ENCODE measurements at places on chromosomes 2 and 18.

GRCh38 chr2:214676421-214677089, 132.9 kb downstream of the BARD1 start:
- no peak for DNase-seq

- DNase-seq, result no peak
Measured at GRCh38 chr2:198101688-198102087, 297.3 kb downstream of the PLCL1 start.

- DNase-seq, result no peak
Measured at GRCh38 chr2:171154348-171154747, 6.3 kb downstream of the TLK1 start.

GRCh38 chr18:79685281-79685680, 5.7 kb downstream of the CTDP1 start:
- DNase-seq, result no peak

GRCh38 chr18:21700528-21701075, 4.0 kb downstream of the ABHD3 start:
- no peak for DNase-seq

DNA sequence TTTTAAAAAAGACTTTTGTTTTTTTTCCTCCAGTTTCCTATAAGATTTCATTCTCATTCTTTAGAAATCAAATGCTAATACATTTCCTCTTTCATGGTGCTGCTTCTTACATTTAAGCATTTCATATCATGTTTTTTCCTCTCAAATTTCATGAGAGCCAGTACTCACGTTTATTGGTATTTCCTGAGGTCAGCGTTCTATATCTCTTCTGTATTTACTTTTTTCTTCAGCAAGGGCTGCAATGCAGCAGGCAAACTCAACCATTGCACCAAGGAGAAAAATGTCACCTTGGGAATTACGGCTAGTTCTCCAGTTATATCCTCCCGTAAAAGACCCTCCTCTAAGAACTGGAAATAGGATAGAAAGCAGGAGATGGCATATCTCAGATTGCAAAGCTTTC, 32.4 kb downstream of the UPP2 start:
- no peak for DNase-seq

DNA sequence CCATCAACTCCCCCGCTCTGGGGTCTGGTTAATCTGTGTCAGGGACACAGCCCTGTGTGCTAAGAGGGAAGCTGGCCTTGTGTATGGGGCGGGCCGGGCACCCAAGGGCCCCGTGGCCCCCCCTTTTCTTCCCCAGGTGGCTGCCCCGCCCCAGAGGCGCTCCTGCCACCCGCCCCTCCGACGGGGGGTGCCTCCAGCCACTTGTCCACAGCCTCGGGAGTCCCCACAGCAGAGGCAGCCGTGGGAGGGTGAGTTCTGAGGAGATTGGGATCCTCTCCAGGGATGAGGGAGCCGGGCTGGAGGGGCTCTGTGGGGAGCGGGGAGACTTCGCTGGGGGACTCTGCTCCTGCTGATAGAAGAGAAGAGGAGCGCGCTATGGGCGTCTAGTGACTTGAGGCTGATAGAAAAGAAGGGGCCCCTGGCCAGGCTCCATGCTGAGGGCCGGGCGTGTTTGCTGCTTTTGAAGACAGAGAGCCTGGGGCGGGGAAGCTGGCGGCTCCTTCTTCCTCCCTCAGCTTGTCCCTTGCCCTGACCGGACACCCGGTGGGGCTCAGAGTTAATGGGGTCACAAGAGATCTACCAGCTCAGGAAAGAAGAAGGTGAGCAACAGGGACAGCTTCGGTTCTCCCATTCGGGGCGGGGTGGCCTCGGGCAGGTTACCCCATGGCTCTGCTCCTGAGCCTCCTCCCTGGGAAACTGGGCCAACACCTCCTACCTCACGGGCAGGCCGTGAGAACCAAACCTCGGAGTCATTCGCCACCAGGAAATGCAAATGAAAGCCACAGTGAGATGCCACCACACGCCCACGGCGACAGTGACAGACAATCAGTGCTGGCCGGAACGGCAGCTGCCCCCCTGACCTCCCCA, 89.4 kb upstream of the TAF1B start:
- no peak for DNase-seq

- no peak for DNase-seq
Measured at GRCh38 chr2:133422931-133423351, 145.3 kb downstream of the NCKAP5 start.

DNA sequence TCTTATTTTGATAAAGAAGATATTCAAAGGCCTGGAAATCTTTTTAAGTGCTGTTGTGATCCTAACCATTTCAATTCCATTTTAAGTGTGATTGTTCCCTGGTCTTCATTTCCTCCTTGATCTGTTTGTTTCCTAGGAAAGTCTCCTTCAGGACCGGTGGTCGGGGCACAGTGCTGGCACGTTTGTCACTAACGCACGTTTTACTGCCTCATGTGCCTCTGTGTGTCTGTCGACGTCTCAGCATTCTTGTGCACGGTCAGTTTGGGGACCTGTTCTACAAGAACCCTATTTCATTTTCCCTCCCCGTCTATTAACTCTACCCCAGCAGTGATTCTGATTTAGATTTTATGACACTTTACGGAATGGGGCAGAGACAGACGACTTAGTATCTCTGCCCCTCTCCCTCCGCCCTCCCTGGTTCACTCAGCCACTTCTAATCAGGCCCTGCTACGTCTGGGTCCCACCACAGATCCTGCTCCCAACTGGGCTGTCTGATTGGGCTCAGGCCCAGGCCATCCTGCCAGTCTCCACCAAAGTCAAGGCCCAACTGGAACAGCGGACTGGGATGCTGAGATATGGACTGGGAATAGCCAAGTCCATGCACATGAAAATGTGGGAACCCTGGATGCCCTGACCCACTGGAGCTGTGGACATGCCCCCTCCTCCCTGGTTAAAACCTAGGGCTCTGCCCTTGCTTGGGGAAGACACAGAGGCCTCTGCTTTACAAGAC, 95.6 kb downstream of the TWIST2 start:
- DNase-seq, result no peak

- DNase-seq, result no peak
Measured at GRCh38 chr18:27404855-27405254, 219.7 kb upstream of the CHST9 start.

- no peak for DNase-seq
Measured at GRCh38 chr2:237628247-237629187, 1.1 kb downstream of the LRRFIP1 start.

DNA sequence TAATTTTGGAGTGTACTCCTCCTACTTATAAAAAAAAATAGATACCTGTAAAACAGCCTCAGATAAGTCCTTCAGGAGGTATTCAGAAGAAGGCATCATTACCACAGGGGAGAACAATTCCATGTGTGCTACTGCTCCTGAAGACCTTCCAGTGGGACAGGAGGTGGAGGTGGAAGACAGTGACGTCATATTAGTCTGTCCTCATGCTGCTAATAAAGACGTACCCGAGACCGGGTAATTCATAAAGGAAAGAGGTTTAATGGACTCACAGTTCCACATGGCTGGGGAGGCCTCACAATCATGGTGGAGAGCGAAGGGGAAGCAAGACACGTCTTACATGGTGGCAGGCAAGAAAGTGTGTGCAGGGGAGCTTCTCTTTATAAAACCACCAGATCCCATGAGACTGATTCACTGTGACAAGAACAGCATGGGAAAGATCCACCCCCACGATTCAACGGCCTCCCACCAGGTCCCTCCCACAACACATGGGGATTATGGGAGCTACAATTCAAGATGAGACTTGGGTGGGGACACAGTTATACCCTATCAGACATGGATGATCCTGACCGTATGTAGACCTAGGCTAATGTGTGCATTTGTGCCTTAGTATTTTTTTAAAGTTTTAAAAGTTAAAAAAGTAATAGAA, 98.4 kb downstream of the NDUFA10 start:
- no peak for DNase-seq

DNA sequence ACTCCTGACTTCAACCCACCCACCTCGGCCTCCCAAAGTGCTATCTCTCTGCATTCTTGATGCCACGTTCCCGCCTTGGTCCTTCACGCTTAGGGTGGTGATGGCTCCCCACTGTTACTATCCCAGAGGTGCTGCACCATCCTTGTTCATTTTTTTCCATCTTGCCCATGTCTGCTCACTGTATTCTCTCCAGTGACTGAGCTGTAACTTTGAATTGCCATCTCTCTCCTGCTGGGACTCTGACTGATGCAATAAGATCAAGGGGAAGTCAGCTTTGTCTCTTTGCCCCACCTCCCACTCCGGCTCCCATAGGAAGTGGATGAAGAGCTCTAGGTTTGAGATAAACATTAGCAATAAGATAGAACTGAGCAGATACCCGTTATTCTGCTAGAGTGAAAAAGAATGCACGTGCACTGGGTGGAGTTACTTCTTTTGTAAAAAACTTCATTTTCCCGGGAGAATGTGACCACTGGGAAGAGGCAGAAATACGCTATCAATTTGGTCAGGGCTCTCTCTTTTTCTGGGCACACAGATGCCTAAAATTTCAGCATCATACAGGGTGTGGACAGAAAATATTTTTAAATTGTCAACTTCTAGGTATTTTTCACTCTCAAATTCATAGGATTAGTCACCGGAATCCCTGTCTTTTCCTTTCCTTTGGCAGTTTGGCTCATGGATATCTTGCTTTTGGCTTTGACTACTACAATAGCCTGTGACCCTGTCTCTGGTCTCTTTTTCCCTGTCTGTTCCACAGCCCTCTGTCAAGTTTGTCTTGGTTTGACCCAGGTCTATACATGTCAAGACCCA, 105.4 kb downstream of the POLR1A start:
- no peak for DNase-seq

GRCh38 chr2:167289651-167290410, 401.6 kb downstream of the XIRP2 start:
- DNase-seq, result no peak

DNA sequence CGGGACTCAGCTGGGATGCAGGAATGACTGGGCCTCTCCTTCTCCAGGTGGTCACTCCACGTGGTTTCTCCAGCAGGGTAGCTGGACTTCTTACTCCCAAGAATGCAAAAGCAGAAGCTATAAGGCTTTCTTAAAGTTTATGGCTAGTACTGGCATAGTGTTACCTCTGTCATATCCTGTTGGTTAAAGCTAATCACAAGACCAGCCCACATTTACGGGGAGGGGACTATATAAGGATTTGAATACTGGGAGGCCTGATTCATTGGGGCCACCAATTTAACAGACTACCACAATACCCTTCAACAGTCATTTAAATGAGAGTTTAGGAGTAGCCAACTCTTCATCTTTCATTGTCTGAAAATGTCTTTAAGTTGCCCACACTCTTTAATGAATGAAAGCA, 94.4 kb upstream of the TSPYL6 start:
- peak; percentile 14 for DNase-seq

DNA sequence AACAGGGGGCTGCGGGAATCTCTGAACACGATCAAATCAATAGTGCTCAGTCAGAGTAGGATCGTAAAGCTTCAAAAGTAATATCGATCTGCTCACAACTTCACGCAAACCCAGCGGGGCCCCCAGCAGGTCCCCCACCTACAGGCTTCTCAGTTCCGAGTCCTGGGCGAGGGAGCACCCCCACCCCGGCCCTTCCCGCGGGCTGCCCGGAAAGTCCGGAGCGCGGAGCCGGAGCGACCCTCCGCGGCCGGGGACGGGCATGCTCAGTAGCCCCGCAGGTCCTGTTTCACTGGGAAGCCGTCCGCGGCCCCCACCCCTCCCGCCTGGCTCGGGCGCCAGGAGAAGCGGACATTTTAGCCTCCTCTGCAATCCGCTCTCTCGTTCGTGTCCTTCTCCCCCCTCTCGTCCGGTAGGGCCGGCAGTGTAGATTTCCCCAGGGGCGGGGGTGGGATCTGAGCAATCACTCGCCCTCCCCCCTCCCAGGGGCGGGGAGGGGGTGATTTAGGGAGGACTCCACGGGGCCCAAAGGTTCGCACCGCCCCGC, 3.3 kb upstream of the SPRED2 start:
- DNase-seq, result peak; percentile 79

- no peak for DNase-seq
Measured at GRCh38 chr2:29236074-29236473, 120.9 kb downstream of the CLIP4 start.

DNA sequence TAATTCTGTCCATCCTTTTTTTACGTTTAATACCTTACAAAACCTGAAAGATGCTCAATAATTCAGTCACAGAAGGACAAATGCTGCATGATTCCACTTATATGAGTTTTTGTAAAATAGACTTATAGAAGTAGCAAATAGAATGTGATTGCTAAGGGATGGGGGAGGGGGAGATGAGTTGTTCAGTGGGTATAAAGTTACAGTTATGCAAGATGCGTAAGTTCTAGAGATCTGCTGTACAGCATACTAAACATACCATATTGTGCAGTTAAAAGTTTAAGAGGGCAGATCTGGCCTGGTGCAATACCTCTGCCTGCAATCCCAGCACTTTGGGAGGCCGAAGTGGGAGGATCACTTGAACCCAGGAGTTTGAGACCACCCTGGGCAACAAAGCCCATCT, 78.8 kb downstream of the TET3 start:
- DNase-seq, result no peak

DNA sequence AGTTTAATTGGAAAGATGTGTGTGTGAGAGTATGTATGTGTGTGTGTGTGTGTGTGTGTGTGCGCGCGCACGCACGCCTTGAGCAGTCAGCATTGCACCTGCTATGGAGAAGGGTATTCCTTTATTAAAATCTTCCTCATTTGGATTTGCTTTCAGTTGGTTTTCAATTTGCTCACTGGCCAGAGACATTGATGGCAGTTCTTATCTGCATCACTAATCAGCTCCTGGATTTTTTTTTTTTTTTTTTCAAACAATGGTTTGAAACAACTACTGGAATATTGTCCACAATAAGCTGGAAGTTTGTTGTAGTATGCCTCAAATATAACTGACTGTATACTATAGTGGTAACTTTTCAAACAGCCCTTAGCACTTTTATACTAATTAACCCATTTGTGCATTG, 48.0 kb downstream of the FEZ2 start:
- no peak for DNase-seq

DNA sequence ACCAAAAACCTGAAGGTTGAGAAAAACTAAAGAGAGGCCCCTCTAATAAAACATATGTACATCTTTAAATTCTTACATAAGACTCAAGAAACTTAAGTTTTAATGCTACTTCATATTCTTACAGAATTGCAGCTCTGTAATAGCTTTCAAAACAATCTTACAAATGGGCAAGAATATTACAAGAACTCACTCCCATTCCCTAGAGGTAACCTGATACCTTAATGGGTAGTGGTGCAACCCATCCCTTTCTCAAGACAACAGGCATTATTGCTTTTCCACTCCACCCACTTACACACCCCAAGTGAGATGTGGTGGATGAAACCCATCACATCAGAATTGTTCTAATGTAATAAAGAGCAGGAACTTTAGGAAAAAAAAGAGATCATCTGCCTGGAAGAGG, 103.7 kb downstream of the RBMS1 start:
- no peak for DNase-seq

DNA sequence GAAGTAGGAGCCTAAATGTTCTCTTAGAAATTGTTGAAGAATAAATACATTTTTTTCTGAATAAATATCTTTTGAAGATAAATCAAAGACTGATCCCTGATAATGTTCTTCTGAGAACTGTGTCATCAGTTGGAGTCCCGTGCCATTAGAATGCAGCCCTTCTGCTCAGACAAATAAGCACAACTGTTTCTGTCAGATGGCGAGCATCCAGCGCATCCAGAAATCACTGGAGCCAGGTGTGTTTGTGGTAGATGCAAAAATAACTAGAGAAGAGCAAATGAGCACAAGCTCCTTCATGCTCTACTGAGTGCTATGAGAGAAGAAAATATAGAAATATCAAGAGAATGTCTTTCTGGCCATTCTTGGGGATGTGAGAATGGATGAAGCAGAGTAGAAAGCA, 573.7 kb downstream of the THSD7B start:
- no peak for DNase-seq

- DNase-seq, result no peak
Measured at GRCh38 chr2:29855924-29856639, 65.3 kb downstream of the ALK start.

GRCh38 chr18:8795586-8796325, 90.4 kb downstream of the MTCL1 start:
- no peak for DNase-seq
